ENCODE measurements at places on chromosomes 2 and 18.

DNA sequence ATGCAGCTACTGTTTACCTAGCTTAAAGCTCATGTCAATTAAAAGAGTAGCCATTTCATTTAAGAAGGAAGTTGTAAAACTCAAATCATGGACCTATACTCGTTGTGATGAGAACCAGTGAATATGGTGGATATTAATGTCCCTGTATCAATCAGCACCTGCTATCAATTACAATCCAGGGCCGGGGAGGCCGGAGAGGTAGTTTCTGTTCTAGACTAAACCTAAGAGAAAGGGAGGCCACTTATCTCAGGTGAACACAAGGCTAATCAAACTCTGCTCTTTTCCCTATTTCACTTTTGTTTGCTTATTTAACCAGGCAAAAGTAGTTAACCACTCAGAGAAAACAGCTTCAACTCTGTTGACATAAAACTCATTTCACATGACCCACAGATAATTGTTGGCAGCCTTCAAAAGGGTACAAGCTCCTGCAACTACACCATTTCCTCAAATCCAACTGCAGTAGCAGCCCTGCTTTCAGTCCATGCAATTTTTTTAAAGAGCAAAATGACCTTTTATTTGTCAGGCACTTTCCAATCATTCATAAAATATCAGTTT is 27.8 kb upstream of the SLC9A2 start:
- no peak for DNase-seq

DNA sequence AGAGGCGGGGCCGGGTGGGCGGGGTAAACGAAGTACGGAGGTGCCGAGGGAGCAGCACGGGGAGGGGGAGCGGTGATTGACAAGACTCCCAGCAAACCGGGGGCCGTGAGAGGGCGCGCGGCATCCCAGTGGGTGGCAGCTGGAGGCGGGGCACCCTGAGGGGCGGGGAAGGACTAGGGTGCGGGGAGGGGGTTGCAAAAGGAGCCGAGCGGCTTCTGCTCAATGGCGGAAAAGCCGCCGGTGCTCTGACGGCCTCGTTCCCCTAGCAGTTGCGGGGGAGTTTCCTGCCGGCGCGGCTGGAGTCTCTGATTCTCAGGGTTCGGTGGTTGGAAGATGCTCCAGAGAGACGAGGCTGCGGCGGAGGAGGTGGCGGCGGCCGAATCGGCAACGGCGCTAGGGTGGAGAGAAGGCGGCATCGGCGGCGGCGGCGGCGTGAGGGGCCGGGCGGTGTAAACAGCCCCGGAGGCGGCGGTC is at the start of gene PPM1B:
TSS of gene PPM1B (plus strand) at position 195 of the 474 bp plus-strand sequence. CDS start 32,325 bp downstream, outside the sequence.
- DNase-seq, result no peak

DNA sequence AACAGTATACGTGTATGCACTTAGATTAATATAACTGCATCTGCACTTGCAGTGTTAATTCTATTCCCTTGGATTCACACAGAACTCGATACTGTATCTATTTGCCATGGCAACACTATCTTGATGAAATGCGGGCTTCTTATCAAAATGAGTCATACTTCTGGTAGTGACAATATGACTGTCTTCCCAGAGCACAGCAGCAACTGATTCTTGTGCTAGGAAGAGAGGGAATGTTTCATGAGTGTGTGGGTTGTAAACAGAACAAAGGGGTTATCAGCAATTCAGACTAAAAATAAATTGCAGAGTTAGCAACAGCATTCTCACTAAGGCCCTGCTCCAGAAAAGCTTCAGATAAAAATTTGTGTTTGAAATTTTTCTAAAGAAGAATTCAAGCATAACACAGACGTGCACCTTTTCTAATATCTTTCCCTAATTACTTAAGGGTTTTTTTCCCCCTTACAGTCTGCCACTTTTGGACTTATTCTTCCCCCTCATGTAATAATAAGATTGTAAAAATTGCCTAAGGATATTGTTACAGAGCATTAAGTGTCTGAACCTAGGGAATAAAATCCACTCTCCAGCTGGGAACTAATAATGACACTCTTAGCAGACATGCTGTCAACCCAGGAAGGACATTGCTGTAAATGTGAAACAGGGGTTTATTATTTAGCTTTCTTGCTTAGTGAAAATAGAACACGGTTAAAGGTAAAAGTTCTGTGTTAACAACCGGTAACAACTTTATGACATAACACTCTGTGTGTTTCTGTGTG is 99.9 kb upstream of the SLC38A11 start:
- DNase-seq, result peak; percentile 6

- no peak for DNase-seq
Measured at GRCh38 chr18:30175061-30175574, 867.4 kb downstream of the DSC3 start.

DNA sequence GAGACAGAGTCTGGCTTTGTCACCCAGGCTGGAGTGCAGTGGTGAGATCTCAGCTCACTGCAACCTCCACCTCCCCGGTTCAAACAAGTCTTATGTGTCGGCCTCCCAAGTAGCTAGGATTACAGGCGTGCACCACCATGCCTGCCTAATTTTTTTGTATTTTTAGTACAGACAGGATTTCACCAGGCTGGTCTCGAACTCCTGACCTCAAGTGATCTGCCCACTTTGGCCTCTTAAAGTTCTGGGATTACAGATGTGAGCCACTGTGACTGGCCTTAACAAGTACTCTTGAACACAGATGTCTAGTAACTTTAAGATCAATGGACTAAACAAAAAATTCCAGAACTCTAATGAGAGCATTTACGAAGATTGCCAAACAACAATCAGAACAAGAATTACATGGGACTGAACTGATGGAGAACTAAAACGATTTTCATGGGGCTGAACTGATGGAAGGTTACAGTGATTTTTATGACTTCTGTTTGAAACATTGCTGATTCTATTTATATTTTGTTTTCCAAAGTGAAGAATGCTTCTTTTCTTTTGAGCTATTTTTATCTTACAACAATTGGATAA is 46.5 kb upstream of the ST3GAL5 start:
- no peak for DNase-seq

- no peak for DNase-seq
Measured at GRCh38 chr2:16565481-16565880, 100.2 kb downstream of the CYRIA start.

DNA sequence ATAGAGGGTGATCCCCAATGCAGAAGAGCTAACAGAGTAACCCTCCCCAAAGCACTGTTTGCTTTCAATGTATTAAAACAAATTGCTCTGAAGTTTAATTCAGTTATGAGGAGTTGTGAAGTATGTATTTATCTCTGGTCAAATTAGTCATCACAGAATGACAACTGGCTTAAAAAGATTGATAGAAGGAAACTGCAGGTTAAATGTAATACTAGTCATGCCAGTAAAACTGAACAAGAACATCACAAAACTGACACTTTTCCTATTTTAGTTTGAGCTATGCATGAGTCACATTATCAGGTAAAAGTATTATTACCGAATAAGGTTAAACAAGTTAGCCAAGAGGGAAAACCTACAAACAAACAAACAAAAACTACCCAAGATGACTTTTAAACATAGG is 99.0 kb upstream of the ACVR1C start:
- DNase-seq, result no peak

GRCh38 chr18:8706791-8707555 is 1.6 kb downstream of the MTCL1 start:
- peak; percentile 73 for DNase-seq

All from kidney tubule cell (primary cell).